ENCODE measurements at places on chromosomes 3 and 15.
A peak's percentile ranks its signal among the peaks of the same experiment; 100 is the strongest.

- peak; percentile 83 for DNase-seq
These were observed at the start of the genes MST1 and RNF123 for GRCh38 chr3:49689046-49689907. Gene MST1, minus strand, starts transcription at chr3:49689474. Its CDS starts 783 bp downstream, at chr3:49688691. Gene RNF123, plus strand, starts transcription at chr3:49689557. Its CDS starts 1,609 bp downstream, at chr3:49691166.

DNA sequence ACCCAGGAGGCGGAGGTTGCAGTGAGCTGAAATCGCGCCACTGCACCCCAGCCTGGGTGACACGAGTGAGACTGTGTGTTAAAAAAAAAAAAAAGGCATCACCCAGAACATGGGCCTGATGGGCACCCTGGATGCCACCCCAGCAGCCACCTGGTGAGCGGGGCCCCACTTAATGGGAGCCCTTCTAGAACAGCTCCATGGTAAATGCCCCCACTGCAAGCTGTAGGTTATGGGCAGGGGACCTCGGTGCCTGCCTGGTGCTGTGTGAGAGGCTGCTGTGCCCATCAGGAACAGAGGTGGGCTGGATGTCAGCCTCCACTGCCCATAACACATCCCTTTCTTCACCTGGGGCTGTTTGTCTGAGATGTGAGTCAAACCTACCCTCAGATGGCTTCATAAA, 156.2 kb upstream of the MEF2A start:
- DNase-seq: no peak

DNA sequence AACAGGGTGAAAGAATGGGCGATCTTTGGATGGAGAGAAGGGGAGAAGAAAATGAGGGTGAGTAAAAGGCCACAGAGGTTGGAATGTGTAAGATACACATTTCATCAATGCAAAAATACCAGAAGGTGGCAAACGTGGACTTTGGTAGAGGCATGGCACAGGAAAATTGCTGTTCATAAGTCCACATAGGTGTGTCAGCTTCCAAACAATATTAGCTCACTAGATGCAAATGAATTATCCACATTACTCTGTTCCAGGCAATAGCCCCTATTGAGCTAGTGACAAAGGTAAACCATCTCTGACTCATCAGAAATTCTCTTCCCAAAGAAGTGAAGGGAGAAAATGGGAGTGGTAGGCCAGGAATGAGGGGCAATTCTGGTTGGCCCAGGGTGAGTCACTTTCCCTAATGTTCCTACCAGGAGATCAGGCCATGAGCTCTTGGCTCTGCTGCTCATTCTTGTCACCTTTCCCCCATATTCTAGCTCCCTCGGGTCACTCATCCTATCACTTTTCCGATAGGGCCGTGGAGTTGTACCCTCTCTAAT, 19.9 kb downstream of the ACKR2 start:
- no peak for DNase-seq

DNA sequence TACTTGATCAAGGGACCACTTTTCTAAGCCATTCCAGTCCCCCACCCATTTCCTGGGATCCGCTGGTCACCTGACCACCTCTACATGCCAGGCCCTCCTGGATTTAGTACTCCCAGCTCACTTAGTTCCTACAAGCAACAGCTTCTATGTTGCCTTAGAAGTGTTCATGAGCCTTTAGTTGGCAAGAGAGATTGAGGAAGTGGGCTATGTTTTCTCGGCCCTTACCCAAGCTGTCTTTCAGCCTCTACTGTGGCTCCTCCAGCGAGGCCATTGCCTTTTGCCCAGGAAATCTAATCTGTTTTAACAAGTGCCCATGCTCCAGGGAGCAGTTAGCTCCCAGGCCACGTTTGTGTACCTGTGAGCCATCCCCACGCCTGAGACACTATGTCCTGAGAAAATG, 4.5 kb upstream of the PRKAR2A start:
- DNase-seq: no peak

GRCh38 chr3:66153481-66154443, 67.0 kb upstream of the SLC25A26 start:
- DNase-seq: no peak

DNA sequence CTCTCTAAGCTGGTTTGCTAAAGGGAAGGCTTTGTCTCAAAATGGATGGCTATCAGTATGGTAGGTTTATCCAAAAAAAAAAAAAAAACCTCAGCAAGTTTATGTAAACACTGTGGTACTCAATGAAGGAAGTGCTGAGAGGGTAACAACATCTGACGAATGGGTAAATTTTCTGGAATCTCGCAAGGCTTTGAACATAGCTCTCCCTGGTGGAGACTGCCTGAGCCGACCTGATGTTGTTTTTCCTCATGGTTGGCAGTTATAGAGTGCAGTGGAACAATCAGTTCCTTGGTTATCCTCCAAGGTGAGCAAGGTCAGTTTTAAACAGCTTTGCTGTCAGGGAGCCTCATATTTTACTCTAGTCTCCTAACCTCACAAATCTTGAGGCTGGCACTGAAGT, 94.6 kb downstream of the ZPLD1 start:
- no peak for DNase-seq

DNA sequence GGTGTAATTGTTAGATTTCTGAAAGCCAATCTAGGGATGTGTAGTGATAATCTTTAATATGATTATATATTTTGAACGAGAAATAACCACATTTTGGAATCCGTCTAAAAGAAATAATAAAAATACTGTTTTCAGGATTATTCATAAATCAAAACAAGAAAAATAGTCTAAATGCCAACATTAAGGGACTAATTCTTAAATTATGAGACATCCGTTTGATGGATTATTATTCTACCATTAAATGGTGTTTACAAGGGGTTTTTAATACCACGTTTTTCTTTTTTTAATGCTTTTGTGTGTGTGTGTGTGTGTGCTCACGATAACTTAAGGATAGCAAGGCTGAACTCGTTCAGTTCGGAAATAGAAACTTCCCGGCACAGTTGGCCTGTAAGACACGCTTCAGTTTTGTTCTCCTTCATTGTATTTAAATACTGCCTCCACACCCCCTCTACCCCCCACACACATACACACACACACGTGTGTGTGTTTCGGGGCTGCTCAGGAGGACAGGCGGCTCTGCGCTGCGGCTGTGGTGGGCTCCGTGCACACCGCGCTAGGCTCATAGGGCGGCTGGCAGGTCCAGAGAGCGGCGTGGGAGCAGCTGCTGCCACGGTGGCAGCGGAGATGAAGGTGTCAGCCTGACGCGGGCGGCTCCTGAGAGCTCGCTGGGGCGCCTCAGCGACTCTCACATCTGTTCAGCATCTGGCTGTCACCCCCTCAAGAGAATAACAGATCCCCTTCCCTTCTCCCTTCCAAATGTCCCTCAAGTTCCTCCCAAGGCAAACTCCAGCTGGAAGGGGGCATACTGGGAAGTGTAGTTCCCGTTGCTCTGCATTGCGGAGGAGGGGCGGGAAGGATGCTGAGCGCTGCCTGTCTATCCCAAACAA, 23.0 kb upstream of the ANP32A start:
- DNase-seq: no peak

GRCh38 chr3:25872200-25872877, 82.4 kb downstream of the OXSM start:
- no peak for DNase-seq

DNA sequence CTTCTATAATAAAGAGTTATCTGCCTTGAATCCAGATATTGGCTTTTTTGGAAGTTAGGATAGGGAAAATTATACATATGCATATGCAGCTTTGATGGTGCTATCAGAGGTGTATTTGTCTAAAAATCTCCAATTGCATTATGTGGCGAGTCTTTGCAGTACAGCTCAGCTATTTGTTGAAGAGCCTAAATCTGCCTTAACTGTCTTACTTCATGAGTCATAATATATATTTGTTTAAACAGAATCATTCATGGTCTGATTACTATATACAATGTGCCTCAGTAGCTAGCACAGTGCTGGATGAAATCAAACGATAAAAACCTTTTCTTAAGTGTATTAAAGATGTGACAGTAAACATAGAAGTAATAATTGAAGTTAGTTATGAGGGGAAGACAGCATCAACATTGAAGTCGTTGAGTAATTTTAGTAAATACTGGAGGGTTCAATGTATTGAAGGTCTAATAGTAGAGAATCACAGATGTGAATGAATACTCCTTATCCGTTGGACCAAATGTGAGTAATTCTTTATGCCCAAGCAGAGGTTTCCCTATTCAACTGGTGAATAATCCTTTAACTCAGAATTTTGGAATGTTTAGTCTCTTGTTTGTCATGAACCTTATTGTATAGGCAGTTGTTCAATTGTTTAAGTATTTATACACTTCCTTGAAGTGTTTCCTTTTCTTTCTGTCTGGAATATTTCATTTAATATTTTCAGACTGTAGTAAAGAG, 74.8 kb upstream of the NAALADL2 start:
- no peak for DNase-seq

GRCh38 chr3:145259166-145259880, 901.7 kb downstream of the PLOD2 start:
- DNase-seq: no peak

- DNase-seq: no peak
These were observed 455.8 kb downstream of the GABRG3 start for GRCh38 chr15:27426805-27427204.

- no peak for DNase-seq
These were observed 65.6 kb upstream of the SLC6A1 start for GRCh38 chr3:10926811-10927521.

GRCh38 chr3:42649006-42649405, 4.5 kb upstream of the ZBTB47 start:
- DNase-seq: no peak

DNA sequence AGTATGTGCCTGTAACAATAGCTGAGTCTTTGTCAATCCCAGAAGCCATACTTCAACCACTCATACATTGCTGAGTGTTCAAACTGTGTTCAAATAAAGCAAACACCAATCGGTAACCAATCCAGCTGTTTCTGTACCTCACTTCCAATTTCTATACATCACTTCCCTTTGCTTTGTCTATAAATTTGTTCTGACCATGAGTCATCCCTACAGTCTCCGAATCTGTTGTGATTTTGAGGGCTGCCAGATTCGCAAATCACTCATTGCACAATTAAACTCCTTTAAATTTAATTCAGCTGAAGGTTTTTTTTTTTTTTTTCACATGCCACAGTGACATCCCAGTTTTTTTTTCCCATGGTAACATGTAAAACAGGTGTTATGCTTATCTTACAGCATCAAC, 870.3 kb downstream of the NAALADL2 start:
- DNase-seq: no peak
